ENCODE measurements at places on chromosomes 1 and 21.
A peak's percentile ranks its signal among the peaks of the same experiment; 100 is the strongest.

- DNase-seq: no peak
These were observed 66.9 kb downstream of the TESK2 start for GRCh38 chr1:45423906-45424678.

- DNase-seq: no peak
These were observed 18.1 kb upstream of the SFPQ start for GRCh38 chr1:35211120-35211414.

DNA sequence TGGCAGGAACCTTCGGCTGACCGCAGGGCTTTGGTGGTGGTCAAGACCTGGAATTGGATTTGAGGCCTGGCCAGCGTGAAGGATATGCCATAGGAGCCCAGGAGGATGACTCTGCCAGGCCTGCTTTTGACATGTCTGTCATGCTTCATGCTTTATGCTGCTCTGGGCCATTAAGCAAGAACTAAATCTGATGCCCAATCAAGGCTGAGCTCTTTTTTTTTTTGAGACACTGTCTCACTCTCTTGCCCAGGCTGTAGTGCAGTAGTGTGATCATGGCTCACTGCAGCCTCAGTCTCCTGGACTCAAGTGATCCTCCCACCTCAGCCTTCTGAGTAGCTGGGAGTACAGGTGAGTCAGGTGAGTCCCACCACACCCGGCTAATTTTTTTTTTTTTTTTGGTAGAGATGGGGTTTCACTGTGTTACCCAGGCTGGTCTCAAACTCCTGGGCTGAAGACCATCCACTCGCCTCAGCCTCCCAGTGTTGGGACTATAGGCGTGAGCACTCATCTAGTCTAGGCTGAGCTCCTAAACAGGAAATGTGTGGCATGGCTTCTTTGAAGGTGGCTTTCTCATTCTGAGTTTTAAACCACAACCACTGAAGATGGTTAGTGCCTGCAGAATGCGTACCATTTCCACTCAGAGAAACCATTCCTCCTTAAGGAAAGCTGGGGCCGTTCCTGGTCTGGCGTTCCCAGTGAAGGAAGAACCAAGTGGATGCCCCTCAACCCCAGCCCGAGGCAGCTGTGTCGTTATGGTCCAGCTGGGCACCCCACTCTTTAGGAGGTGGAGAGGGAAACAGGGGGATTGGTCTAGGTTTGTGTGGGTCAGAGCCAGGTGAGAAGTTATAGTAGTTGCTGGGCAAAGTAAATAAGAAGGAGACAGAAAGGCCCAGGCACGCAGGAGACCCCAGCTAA, 34.2 kb upstream of the ATP5PO start:
- DNase-seq: peak; percentile 62

- DNase-seq: peak; percentile 88
These were observed 19.5 kb upstream of the ADAR start for GRCh38 chr1:154627257-154628120.

DNA sequence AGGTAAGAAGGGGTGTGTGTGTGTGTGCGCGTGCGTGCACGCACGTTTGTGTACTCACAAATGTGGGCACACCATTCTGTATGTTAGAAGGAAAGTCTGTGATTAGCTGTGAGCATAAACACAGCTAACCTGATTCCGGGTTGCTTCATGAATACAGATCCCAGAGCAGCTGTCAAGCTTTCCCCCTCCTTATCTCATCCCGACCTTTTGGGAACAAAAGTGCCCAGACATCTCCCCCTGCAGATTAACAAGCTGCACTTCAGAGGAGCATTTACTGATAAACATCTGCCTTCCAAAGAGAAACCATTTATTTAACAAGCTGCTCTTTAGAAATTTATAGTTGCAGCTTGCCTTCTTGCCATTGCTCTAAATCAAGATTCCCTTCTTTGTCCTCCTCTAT, 97.0 kb downstream of the MT1HL1 start:
- no peak for DNase-seq

- DNase-seq: no peak
These were observed 123.3 kb downstream of the HMCN1 start for GRCh38 chr1:185857442-185857841.

DNA sequence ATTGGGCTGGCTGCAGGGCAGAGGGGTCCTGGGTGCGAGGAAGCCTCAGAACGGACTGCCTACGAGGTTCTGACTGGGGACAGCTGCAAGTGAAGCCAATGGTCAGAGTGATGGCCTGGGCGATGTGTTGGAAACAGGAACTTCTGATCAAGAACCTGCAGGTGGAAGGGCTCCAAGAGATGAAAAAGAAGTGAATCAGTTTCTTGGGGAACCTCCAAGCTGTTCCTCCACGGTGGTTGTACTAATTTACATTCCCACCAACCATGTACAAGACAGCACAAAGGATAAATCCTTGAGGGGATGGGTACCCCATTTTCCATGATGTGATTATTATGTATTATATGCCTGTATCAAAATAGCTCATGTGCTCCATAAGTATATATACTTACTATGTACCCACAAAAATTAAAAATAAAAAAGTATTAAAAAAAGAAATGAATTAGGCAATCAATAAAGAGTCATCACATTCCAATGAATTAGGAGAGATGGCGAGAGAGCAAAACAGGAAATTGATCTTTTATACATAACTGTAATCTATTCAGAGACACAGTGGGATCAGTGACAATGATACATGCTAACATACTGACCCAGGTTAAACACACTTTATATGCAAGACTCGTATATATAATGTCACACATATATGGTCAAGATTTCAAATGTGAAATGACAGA, 58.1 kb downstream of the PTPN14 start:
- DNase-seq: no peak

DNA sequence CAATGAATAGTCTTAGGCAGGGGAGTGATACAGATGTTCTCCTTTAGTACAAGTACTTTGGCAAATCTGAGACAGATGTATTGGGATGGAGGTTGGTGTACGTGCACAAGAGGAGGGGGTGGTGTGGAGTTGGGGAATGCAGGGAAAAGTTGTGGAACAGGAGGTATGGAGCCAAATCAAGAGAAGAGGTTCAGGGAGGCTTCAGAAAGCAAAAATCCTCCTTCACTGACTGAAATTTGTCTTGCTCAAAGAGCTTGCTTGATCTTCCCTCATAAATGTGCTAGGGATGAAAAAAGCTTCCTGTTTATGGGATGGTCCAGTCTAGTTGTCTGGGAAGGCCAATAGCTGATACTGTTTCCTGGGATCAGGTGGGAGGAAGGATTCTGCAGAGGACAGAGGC, 5.8 kb downstream of the RNF19B start:
- DNase-seq: no peak

GRCh38 chr1:60458111-60458510, 384.5 kb upstream of the C1orf87 start:
- DNase-seq: no peak

DNA sequence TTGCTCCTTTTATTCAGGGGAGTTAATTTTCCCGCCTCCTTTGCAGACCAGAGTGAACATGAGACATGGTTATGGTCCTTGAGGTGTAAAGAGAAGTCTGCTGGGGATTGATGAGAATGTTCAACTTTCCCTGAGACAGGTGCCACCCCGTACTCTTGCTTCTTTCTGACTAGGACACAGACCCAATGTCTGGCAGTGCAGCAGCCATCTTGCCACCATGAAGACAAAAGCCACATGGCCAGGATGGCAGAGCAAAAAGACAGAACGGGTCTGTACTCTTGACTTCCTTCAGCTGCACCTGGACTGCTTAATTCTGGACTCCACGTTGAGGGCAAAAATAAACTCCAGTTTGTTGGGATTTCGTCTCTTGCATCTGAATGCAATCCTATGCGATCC, 54.1 kb downstream of the KLHDC7A start:
- no peak for DNase-seq

GRCh38 chr21:42117229-42117966, 46.3 kb downstream of the UMODL1 start:
- peak; percentile 62 for DNase-seq

GRCh38 chr1:186648613-186649012, 31.6 kb downstream of the PTGS2 start:
- no peak for DNase-seq

GRCh38 chr1:189597083-189597482, 880.6 kb downstream of the BRINP3 start:
- DNase-seq: no peak

- DNase-seq: no peak
These were observed 55.8 kb downstream of the OBSCN start for GRCh38 chr1:228263636-228264035.

DNA sequence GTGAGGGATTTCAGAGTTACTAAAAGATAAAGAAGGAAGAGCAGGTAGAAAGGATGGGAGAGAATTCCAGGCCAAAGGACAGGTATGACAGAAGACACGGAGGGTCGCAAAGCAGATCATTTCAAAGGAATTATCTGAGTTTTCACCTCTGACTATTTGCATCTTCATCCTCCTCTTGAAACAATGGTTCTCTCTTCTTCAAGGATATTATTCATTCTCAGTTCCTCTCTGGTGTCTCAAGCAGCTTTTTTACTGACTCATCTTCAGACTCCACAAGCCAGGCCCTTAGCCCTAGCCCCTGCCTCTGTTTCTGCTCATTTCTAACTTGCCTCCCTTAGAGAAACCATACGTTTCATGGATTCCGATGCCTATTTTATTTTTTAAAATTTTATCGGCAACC, 15.0 kb downstream of the DDX59 start:
- no peak for DNase-seq

DNA sequence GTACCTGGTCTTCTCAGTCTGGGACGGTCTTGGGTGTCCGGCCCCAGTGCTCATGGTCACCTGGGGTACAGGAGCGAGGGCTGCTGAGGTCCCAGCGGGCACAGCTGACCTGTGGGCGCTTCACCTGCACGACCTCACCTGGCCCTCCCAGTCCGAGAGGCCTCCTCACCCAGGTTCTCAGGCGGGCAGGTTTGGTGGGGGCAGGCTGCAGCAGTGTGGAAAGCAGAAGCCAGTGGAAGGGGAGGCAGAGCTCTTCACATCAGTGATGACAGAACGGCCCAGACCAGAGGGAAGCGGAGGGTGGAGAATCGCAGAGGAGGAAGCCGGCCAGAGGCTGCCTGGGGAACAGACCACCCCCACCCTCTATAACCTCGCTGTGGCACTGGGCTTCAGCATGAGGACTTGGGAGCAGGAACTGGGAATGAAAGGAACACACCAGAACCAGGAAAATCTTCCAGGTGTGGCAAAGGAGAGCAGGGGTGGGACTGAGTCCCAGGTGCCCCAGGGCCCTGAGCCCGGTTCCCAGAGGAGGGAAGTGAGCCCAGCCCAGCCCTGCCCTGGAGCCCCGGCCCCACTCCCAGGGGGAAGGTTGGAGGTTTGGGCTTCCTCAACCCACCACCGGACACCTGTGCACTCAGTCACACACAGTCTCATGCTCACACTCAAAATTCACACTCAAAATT, 265.2 kb upstream of the VAMP3 start:
- DNase-seq: no peak

DNA sequence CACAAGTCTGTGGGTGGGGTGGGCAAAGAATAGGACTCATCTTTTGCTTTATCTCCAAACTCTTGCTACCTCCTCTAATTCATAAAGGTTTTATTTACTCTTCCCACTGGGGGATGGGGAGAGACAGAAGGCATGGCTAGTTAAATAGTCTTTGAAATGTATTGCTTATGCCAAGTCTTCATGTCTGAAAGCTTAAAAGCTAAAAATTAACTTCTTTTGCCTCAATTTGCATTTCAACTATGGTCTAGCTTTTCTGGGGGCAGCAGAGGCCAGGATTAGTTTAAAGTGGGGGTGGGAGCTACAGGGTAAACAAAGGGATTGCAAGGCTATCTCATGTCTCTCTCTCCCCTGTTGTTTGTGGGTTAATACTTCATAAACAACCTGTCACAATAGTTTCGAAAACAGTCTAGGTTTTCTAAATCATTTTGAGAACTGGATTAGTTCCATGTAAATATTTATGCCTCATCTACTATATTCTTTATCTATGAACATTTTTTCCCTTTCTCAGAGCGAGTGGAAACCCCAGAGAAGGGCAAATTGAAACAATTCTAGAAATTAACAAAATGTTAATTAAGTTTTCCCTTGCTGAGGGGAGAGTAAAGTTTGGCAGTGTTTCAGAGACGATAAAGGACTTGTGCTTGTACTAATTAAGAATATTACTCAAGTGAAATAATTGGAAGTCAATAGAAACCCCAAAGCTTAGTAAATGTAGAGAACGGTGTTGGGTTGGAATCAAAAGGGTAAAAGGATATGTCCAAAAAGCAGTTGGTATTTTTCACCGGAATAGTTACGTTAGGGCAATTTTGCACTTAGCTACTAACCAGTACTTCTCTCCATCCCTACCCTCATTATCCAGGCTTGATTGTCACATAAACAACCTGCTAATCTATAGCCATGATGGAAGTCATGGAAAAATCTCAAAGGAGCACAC, 182.2 kb downstream of the GIPC2 start:
- DNase-seq: no peak

GRCh38 chr1:1137256-1138045, 21.6 kb upstream of the C1orf159 start:
- DNase-seq: peak; percentile 77

GRCh38 chr1:17591814-17592430, 52.4 kb downstream of the ARHGEF10L start:
- no peak for DNase-seq

- no peak for DNase-seq
These were observed 104.7 kb downstream of the AKT3 start for GRCh38 chr1:243745356-243745755.

GRCh38 chr1:81937791-81938450, 137.2 kb downstream of the ADGRL2 start:
- no peak for DNase-seq

DNA sequence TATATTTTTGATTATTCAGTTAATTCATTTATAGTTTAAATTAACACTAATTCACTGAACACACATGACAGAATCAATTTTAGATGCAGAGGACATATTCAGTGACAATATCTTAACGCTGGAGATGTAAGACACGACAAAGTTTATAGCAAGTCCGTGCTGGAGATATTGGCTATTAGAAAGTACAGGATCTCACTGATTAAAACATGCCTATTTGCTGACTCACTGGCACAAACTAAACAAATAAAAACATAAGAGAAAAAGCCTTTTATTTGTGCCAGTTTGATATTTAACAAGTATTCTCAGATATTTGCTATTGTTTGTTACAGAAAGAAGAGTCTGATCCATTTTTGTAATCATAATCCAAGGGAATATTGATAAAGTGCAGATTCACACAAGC, 1122.9 kb upstream of the B3GALT2 start:
- no peak for DNase-seq

GRCh38 chr1:77382366-77382765, 100.5 kb downstream of the AK5 start:
- no peak for DNase-seq

DNA sequence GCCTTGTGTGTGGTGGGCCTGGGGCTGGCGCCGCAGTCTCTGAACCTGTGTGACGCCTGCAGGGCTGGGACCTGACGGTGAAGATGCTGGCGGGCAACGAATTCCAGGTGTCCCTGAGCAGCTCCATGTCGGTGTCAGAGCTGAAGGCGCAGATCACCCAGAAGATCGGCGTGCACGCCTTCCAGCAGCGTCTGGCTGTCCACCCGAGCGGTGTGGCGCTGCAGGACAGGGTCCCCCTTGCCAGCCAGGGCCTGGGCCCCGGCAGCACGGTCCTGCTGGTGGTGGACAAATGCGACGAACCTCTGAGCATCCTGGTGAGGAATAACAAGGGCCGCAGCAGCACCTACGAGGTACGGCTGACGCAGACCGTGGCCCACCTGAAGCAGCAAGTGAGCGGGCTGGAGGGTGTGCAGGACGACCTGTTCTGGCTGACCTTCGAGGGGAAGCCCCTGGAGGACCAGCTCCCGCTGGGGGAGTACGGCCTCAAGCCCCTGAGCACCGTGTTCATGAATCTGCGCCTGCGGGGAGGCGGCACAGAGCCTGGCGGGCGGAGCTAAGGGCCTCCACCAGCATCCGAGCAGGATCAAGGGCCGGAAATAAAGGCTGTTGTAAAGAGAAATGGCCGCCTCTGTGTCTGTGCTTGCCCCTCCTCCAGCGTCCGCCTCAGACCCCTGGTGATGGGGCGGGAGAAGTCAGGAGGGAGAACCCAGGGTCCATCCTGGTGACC, 788 bp downstream of the ISG15 start:
- DNase-seq: peak; percentile 41

Measured in stimulated activated naive CD4-positive, alpha-beta T cell treated with Interleukin-2 at 50 U/mL for 16 hours (primary cell).